Suppressor macrophage (primary cell): ENCODE measurements at places on chromosomes 7 and 10.

GRCh38 chr7:39615350-39615975 lies 7.9 kb upstream of the RALA start:
- DNase-seq, result no peak

DNA sequence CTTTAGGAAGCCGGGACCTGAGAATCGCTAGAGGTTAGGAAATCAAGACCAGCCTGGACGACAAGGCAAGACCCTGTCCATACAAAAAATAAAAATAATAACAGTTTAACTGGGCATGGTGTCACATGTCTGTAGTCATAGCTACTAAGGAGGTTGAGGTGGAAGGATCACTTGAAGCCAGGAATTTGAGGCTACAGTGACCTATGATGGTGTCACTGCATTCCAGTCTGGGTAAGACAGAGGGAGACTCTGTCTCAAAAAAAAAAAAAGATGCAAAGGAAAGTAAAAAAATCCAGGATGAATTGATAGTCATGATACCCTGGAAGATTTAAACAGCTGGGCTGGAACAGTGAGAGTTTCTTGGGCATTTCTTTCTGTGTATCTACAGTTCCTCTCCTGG lies 463.2 kb downstream of the GALNT17 start:
- DNase-seq, result no peak

DNA sequence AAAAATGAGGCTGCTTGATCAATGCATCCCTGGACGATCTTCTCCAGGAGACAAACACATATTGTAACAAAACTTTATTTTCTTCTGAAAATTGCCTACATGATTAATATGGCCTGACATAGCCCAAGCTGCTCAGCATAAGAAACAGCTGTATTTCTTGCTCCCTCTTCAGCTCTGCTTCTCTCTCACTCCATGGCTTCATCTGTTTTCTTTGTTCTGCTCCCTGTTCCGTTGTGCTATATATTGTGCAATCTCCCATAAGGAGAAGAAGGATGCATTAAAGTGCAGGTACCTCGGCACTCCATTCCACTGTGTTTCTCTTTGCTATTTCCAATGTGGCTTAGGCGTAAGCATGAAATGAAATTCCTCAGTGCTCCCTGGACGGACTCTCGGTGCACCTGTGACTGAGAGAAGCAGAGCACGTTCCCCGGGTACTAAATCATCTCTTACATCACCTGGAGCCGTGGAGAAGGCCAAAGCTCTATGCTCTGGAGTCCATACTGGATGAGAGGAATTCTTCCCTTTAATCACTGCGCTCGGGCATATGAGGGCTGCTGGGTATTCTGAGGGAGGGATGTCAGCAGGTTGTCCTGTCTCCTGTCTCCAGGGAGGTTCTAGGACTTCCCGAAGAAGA lies 254.3 kb downstream of the GALNT17 start:
- DNase-seq, result no peak

DNA sequence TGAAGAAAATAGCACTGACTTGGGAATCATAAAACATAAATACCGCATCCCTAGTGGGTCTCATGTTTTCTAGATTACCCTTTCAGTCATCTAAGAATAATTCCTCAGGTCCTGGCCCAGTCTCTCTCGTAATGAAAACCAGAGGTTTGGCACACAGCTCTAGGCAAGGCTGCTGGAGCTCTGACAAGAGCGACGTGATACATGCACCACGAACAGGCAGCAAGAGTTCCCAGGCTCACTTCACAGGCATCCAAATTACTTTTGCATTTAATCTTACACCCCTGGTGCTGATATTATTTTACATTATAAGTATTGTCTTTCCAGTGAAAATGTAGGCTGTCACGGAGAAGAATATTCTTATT lies 105.2 kb downstream of the THSD7A start:
- no peak for DNase-seq

DNA sequence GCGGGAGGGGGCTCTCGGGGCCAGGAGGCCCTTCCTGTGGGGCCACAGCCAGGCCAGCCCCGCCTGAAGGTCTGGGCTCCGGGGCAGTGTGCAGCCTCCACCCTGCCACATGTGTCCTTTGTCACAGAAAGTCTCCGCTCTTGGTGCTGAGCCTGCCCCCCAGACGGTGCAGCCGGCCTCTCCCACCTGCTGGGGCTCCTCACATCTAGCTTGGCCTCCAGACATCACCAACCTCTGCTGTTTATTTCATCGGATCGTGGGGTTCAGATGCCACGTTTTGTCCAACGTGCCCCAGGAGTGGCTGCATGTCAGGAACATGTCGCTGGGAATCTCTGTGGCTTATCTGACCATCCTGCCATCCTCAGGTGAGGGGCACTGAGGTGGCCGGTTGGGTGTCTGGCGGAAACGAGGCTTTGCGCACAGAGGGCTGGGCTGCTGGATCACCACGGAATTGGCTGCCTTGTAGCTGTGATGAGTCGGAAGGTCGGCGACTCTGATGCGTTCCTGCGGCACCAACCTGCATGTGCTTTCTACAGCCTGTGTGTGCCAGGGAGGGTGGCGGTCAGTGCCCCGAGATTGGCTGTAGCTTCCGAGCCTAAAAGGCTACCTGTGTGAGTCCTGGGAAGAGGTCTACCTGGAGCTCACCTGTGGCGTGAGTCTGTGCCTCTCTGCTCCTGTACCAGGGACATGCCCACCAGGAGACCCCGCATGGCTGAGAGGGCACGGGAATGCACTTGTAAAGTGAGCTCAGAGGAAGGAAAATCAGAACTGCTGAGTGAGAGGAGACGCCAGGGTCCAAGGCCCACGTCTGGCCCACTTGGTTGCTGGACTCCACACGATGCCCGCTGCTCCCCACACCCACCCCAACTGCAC lies 316.4 kb downstream of the DNAJB6 start:
- no peak for DNase-seq
